ENCODE measurements at places on chromosomes 2 and 18.
A peak's percentile ranks its signal among the peaks of the same experiment; 100 is the strongest.

GRCh38 chr18:40179729-40180461 is 1775.1 kb upstream of the PIK3C3 start:
- DNase-seq = peak; percentile 53

DNA sequence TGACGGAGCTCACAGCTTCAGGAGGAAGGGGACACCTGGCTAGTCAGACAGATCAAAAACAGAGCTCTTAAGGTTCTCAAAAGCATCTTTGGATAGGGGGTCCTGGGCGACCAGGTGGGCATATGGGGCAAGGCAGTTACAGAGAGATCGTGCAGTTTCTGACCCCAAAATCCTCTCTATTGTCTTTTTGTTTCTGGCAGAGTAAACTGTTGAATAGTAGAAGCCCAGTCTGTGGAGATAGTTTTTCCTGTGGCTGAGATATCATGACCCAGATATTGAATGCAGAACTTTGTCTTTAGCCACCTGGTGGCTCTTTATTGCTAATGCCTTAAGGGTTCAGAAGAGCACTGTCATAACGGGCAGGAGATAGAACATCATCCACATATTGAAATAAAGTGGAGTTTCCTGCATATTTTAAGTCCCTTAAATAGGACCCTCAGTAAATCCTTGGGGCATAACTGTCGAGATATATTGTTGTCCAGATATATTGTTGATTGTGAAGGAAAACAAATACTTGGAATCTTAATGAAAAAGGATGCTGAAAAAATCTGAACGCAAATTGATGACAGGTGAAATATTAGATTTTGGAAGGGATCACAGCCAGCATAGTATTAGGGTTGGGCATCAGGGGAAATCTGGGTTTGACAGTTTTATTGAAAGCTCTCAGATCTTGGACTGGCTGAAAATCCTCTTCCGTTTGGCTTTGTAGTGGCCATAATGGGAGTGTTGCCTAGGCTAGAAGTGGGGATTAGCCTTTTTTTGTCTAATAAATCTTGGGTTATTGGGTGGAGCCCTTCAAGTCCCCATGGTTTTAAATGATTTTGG is 14.1 kb upstream of the ZDBF2 start:
- peak; percentile 43 for DNase-seq

GRCh38 chr2:184363213-184363612 is 235.1 kb upstream of the ZNF804A start:
- peak; percentile 2 for DNase-seq

GRCh38 chr2:121688820-121689219 is 39.6 kb upstream of the CLASP1 start:
- no peak for DNase-seq

- no peak for DNase-seq
These were observed 58.7 kb downstream of the TMEM18 start for GRCh38 chr2:618422-618990.

DNA sequence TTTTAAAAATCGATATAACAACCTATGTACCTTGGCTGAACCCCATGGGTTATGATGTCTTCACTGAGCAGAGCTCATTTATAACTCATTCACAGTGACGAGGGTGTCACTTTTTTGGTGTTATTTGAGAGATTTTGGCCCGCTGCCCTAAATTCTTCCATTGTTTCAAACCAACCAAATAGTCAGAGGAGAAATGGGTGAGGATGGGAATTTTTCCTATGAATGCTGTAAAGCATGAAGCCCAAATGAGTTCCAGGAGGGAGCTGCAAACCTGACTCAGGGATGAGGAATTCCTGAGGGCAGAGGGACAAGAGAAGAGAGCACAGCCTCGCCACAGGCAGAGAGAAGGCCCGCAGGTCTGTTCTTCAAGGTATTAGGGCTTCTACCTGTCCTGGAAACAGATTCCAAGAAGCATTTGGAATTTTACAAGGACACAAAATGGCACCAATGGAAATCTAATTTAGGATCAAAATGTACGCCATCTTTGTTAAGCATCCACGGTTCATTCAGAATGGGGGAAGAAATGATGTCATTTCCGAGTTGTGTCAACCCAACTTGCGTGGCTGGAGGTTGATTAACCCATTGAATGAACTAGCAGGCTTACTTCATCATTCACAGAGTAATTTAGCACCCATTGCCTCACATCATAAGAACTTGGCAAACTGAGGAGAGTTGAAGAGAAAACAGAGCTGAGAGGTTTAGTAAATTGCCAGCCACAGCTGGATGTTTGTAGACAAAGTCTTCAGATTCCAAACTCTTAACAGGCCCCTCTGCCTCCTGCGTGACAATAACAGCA is 133.5 kb downstream of the LAMA3 start:
- DNase-seq = no peak

GRCh38 chr18:8813611-8814010 is 108.3 kb downstream of the MTCL1 start:
- no peak for DNase-seq

- DNase-seq = no peak
These were observed 78.6 kb downstream of the ARMC9 start for GRCh38 chr2:231276987-231277386.

- no peak for DNase-seq
These were observed 128.4 kb downstream of the IKZF2 start for GRCh38 chr2:213022987-213023386.

GRCh38 chr2:160220545-160221009 is 20.5 kb upstream of the ITGB6 start:
- no peak for DNase-seq

DNA sequence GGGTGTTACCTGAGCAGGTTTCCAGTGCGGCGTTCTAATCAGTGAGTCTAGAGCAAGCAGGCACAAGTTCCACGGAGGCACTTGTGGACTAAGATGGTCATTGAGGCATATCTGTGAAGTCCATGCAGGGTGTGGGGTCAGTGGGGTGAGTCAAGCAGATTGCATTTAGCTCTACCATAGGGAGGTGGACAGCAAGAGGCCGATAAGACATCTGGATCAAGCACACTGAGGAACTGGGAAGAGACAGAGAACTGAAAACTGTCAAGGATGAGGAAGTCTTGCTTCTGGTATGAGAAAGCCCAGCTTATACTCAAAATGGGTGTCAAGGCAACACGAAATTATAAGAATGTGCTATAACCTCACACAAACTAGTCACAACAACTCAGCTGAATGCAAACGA is 61.2 kb upstream of the SLC39A10 start:
- DNase-seq = no peak

GRCh38 chr2:4832642-4833041 is 859.5 kb upstream of the SOX11 start:
- DNase-seq = no peak

- DNase-seq = no peak
These were observed 126.1 kb downstream of the GALNT1 start for GRCh38 chr18:35707674-35708073.

DNA sequence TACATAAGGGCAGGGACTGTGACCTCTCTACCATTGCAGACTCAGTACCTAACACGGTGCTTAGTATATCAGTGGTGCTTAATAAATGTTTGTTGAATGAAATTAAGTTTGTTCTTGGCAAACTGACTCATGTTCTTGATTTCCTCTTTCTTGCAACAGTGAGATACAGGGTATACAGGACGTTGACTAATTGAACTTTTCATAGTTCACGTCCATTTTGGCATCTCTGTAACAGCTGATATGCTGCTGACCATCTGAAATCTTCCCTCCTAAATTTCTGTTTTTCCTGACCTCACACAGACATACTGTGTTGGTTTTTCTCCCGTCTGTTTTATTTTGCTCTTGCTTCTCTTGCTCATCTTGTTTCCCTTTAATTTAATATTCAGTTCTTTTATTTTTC is 44.2 kb downstream of the LHCGR start:
- no peak for DNase-seq

DNA sequence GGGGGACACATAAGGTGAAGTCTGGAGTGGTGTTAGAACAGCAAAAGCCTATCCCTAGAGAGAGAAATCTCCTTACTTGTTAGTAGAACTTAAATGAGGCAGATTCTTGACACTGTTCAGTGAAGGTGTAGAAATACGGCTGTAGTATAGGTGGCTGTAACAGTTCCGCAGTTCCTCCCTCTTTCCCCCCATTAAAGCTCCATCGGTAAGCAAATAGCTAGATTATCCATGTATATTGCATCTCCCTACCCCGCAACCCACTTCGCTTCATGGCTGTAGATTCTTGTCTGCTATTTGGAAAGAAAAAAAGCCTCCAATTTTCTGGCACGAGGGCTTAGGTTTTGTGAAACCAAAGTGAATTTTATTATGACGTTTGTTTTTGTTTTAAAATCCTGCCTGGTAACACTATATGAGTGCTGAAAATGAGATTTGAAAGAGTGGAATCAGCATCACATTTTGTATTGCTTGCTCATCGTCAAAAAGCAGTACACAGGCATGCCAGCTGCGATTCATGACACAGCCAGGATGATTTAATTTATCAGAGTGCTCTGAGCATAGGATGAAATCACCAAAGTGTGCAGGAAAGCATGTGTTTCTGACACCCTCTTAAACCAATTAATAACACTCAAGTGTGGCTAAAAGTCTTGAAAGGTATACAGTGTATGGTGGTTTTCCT is 1.4 kb downstream of the FAM171B start:
- DNase-seq = peak; percentile 35

- DNase-seq = no peak
These were observed 1132.2 kb upstream of the FAM98A start for GRCh38 chr2:34731292-34731691.

GRCh38 chr18:6009756-6010155 is 114.4 kb upstream of the TMEM200C start:
- no peak for DNase-seq

DNA sequence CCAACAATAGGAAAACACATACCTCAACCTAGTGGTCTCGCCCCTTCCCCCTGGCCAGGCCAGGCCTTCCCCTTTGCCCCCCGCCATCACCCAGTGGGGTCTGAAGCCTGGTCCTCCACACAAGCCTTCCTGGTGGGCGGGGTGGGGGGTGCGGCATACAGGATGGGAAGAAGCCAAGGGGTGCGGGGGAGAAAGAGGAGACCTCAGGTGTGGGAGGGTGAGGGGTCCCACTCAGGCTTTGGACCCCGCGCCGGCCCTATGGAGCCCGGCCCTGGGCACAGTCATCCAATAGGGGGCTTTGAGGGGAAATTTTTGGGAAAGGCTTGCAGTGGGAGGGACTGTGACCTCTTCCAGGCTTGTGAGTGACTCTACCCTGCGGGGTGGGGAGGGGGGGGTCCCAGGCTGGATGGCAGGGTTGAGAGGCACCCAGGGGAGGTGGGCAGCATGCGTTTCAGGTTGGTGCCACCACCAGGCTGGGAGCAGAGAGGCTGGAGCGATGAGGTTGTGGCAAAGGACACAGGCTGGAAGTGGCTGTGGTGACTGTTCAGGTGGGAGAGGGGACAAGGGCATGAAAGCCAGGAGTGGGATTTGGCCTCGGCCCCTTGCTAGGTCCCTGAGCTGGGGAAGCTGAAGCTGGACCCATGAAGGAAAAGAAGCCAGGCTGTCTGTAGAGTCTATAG is 1.3 kb downstream of the SLC66A3 start:
- no peak for DNase-seq

- DNase-seq = no peak
These were observed 84.7 kb downstream of the NEDD4L start for GRCh38 chr18:58128381-58129374.

DNA sequence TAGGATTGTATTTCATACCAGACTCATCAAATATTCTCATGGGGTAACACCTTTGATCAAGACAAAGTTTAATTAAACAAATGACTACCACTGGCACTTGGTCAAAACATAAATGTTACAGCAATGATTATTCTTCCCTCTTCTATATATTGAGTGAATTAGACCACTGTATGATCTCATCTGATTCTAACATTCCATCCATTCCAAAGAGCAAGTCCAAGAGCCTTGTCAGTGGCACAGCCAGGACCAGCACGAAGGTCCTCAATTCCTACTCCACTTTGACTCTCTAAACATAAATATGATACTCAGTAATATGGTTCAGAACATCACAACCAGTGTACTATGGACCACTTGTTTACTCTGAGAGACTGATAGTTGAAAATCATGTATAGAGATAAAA is 86.4 kb downstream of the AP1S3 start:
- no peak for DNase-seq

GRCh38 chr2:187505065-187505672 is 49.1 kb downstream of the TFPI start:
- no peak for DNase-seq

DNA sequence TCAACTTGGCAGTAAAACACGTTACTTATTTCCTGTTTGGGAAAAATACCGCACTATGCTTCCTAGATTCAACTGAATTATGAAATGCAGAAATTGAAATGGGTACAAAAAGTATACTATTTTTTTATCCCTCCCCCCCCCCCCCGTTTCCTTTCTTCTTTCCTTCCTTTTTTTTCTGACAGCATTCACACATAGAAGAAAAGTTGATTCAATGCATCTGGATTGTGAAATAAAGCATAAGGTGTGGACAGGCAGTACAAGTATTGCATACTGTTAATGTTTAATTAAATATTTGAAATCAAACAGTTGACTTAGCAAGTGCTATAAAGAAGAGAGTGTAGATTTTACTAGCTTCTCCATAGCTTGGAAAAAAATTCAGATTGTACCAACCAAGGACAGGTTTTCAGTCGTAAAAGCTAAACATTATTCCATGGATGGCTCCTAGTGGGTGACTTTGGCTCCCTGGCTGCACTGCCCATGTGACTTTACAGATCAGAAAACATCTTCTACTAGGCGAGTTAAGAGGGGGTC is 21.6 kb upstream of the AGFG1 start:
- DNase-seq = no peak

DNA sequence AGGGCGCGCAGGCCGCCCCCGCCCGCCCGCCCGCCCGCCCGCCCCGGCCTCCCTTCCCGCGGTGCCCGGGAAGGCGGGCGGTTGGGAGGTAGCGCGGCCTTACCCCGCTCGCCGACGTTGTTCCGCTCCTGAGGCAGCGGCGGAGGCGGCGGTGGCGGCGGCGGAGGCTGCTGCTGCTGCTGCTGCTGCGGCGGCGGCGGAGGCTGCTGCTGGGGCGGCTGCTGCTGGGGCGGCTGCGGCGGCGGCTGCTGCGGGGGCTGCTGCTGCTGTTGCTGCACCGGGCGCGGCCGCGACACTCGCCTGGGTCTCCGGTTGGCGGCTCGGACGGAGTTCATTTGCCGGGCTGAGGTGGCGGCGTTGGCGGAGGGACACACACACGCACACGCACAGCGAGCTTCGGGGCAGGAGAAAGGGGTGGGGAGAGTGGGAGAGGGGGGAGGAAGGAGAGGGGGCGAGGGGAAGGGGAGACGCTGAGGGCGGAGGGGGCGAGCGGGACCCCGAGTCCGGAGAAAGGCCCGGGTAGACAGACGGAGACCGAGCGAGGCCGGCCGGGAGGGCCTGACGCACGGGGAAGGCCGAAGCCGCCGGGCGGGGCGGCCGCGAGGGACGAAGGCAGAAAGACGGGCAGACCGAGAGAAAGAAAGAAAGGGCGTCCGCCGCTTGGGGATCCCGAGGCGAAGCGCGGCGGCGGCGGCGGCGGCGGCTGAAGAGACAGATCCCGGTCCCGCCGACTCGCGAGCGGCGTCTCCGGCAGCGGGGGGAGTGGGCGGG is 727 bp downstream of the FBXO11 start:
- peak; percentile 79 for DNase-seq

Data from NCI-H146 (cell line).